ENCODE measurements at places on chromosomes 1 and 21. TPM values are rescaled to one million over a fixed set of nuclear protein-coding genes. Genes with fewer than 3 reads are reported as not detected.

The MAN1A2 gene
- total RNA-seq, result 60.8 TPM

- H3K27me3 ChIP-seq, result no peaks in the 10 kb centered on the region
- H3K4me1 ChIP-seq, result peaks cover 12% of the 10 kb centered on the region
- no peak overlapping the region for H3K4me3 ChIP-seq
- no peaks in the 10 kb centered on the region for H3K36me3 ChIP-seq
- no peak for DNase-seq
Observed at GRCh38 chr1:7390604-7391000, 380.5 kb upstream of the VAMP3 start.

DNA sequence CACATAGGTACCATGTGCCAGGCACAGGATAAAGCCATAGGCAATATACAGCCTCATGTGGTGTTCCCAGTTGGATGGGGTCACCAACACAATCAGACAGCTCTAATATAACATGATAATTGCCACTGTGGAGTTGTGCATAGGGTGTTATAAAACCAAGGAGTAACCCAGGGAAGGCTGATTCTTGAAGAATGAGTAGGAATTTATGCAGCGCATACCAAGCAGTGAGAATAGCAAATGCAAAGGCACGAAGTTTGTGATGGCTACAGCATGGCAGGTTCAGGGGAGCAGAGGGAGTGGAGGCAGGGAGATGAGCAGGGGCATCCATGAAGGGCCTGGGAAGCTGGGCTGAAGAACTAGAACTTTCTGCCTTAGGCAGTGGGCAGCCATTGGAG, 20.4 kb upstream of the SLC2A1 start:
- H3K27ac ChIP-seq, result peak overlapping the region; percentile 74
- no peak for DNase-seq
- H3K36me3 ChIP-seq, result peaks cover 6% of the 10 kb centered on the region
- no peaks in the 10 kb centered on the region for H3K27me3 ChIP-seq
- peaks cover 13% of the 10 kb centered on the region for H3K4me1 ChIP-seq

DNA sequence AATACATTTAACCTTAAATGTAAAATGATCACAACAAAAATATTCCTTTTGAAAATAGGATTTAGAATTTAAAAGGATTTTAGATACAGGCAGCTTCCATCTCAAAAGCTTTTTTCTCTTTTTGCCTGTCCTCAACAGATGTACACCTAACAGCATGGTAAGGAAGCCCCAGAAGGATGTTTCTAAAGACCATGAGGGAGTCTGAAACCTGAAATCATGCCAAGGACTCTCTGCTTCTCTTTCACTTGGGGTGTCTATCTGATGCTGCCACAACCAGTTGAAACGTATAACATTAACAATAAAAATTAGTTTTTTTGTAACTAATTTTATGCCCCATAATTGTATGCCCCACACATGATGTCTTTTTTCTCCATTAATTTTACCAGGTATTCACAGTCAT, 5.4 kb upstream of the ZNF281 start:
- no peak for DNase-seq
- peaks cover 10% of the 10 kb centered on the region for H3K4me1 ChIP-seq
- no peak overlapping the region for H3K4me3 ChIP-seq
- peak overlapping the region; percentile 77 for H3K27ac ChIP-seq
- H3K36me3 ChIP-seq, result no peaks in the 10 kb centered on the region
- H3K27me3 ChIP-seq, result no peaks in the 10 kb centered on the region

- H3K4me1 ChIP-seq, result no peaks in the 10 kb centered on the region
- no peak for DNase-seq
- H3K27ac ChIP-seq, result no peak overlapping the region
- H3K27me3 ChIP-seq, result peaks cover 2% of the 10 kb centered on the region
Observed at GRCh38 chr1:7564137-7564536, 207.0 kb upstream of the VAMP3 start.
